ENCODE measurements at places on chromosomes 2 and 18.

GRCh38 chr2:136055929-136056688, 61.8 kb downstream of the CXCR4 start:
- DNase-seq = no peak

GRCh38 chr2:119426396-119426675, 5.3 kb upstream of the TMEM37 start:
- no peak for DNase-seq

GRCh38 chr2:20930928-20931327, 108.0 kb upstream of the LDAH start:
- no peak for DNase-seq

- no peak for DNase-seq
Observed at GRCh38 chr2:230412846-230413245, 3.2 kb upstream of the SP100 start.

DNA sequence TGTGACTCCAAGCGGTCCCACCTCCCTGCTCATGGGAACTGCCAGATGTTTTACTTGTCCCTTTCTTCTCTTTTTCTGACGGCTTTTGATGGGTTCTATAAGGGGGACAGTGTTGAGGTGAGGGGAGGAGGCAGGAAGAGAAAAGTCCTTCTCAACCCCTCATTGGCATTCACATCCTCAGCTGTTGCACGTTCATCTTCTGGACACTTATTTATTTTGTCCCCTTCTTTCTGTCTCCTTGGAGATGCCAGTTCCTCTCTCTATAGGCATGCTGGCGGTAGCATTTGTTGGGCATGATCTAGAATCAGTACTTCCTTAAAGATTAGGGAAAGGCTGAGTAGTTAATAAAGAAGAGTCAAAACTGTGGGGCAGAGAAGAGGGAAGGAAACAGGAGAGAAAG, 99.0 kb upstream of the KLHL14 start:
- no peak for DNase-seq

DNA sequence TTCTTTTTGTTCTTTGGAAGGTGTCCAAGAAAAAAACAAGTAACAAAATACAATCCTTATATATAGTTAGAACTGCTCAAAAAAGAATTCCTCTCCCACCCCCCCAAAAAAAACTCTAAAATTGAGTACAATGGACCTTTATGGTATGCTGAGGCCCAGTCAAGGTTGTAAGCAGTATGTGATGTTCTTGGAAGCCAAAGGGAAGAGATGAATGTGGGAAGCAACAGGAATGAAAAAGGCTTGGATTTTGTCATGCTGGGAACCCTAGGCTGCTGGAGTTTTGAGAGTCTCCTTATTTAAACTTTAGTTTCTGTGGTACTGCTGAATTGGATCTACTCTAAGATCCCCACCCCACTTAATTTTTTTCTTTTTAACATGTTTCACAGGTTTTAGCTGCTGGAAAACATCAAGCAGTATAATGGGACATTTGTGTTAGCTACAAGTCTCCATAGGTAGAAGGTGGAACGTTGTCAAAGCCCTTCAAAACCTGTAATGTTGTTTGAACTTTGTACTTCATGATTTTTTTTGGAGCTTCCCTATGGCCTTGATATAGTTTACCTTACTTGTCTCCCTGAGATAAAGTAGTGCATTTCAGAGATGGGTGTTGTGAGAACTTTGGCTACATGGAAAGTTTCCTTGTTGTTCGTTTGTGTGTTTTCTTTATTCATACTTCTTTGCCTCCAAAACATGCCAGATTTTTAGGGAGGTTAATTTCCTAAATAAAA, 57.7 kb downstream of the PHLPP1 start:
- no peak for DNase-seq

Data from activated CD4-positive, CD25-positive, alpha-beta regulatory T cell (primary cell).